OCI-M1 (cell line): ENCODE measurements at places on chromosomes 3 and 15.

DNA sequence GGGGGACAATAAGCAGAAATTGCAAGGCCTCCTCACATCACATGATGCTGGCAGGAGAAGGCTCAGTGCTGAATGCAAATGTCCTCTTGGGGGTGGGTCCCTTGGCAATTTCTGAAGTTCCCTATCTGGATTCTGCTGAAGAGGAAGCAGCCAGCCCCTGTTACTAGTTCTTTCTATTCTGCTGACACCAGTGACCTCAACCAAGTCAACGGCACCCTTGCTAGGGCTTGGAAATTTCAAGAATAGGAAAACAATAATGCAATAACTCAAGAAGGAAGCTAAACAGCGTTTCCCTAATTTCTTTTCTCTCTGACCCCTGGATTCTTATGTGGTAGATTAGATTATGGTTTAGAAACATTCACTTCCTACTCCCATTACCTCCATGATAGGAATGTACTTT lies 46.2 kb upstream of the FOXP1 start:
- DNase-seq = peak; percentile 23

DNA sequence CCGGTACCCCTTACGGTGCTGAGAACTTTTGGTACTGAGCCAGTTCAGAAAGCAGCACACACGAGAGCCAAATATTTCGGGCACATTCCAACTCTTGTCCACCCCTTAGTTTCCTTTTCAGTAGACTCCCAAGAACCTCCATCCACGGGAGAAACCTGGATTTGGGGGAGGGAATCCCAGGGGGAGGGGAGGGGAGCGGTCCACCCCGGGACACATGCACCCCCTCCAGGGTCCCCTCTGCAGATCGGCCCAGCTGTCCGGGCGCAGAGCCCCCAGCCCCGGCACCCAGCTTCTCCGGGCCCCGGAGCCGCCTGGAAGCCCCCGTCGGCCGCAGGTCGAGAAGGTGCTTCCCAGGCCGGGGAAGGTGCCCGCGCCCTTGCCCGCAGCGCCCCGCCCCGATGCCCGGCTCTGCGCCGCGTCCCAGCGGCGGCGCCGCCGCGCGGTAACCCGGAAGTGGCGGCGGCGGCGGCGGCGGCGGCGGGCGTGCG lies 455 bp upstream of the ABHD17C start:
- DNase-seq = no peak

DNA sequence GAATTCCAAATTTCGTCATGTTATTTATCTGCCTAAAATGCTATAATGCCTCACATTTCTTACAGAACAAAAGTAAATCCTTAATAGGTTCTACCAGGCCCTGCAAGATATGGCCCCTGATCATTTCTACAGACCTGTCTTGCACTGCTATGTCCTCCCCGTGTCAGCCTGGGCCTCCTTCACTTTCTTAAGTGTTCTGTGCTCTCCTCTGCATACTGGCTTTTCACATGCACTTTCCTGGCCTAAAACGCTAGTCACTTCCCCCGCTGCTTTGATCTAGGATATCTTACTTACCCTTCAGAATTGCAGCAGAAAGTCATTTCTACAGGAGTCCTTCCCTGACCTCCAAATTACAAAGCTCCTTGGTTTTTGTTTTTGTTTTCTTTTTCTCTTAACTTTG lies 551.3 kb downstream of the NSUN3 start:
- DNase-seq = no peak

- no peak for DNase-seq
These were observed 104.4 kb upstream of the IQSEC1 start for GRCh38 chr3:13177641-13178040.

- peak; percentile 26 for DNase-seq
These were observed 282.5 kb upstream of the STT3B start for GRCh38 chr3:31250116-31250777.

DNA sequence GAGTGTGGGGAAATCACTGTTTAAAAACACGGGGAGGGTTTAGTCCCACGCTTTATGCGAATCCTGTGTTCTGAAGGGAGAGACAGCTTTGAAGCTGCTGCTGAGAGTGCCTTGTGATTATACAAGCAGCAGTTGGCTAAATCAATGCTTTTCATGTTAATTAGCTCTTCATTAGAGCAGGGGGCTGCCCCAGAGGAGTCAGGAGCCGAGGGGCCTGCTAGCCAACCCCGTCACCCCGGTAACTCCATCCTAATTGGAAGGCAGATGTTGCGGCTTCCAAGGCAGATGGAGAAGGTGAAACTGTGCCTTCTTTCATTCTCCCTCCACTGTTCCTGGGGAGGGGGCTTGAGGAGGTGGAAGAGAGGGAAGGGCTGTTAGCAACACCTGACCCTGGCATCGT lies 92.4 kb upstream of the ANKRD34C start:
- DNase-seq = no peak

GRCh38 chr3:178672275-178672674 lies 136.0 kb downstream of the KCNMB2 start:
- DNase-seq = no peak

DNA sequence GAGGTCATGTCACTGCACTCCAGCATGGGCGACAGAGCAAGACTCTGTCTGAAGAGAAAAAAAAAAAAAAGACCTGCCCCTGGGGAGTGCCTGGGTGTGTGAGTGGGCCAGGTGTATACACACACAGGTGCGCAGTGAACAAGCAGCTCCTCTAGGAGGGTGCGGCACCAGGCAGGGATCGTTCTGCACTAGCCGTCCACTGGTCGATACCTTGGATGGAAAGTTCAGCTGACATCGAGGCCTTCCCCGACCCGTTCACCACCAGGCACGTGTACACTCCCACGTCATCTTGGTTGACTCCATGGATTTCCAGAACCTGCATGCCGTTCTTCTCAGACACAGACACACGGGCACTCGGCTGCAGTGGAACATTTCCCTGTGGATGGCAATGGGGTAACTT lies 147.0 kb downstream of the MYLK start:
- DNase-seq = no peak

- no peak for DNase-seq
These were observed 58.7 kb downstream of the FOXB1 start for GRCh38 chr15:60062826-60063225.

DNA sequence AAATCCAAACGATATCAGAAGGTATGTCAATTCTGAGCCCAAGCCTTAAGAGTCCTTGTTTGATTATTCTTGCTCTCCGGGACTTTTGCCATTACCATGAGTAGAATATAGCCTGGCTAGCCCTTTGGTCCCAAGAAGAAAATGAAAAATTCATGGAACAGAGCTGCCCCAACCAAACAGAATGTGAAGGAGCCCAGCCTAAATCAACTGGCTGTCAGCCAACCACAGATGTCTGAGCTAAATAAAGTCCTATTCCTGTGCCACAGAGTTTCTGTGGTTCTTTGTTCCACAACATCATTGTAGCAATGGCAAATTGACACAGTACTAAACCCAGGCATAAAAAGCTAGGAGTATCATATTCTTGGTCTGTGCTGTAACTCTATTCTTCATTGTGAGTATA lies 185.2 kb downstream of the CPNE4 start:
- DNase-seq = no peak

- peak; percentile 64 for DNase-seq
These were observed 153.6 kb downstream of the AKAP13 start for GRCh38 chr15:85534031-85534430.

DNA sequence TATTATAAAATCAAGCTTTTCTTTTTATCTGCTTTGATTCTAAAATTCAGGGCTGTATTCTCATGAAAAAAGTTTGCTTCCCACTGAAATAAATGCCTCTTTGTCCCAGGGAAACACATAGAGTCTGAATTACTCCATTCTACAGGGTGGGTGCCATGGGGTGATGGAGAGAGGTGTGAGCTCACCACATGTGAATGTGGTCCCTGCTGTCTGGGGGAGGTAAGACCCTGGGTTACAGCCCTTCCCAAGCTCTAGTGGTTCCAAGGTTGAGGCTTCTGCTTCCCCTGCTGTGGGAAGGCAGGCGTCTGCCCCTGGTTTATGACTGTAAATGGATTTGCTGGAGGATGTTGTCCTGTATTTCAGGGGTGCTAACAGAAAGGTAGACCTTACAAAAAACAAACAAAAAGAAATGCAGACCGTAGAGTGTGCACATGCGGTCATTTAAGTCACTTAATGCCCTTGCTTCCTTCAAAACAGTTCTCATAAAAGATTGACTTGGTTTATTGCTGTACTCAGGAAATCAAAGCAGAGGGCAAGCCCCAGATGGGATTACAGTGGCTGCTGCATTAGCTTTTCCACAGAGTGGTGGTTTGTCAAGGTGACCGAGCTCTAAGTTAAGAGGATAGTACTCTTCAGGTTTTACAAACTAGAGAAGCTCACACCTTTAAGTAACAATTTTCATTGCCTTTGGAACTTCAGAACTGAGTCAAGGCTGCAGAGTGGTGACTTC lies 49.2 kb downstream of the CTDSPL start:
- no peak for DNase-seq

- DNase-seq = no peak
These were observed 5.8 kb upstream of the SLC22A14 start for GRCh38 chr3:38276081-38276916.

- DNase-seq = peak; percentile 72
These were observed 16.9 kb upstream of the KNG1 start for GRCh38 chr3:186700267-186700666.

DNA sequence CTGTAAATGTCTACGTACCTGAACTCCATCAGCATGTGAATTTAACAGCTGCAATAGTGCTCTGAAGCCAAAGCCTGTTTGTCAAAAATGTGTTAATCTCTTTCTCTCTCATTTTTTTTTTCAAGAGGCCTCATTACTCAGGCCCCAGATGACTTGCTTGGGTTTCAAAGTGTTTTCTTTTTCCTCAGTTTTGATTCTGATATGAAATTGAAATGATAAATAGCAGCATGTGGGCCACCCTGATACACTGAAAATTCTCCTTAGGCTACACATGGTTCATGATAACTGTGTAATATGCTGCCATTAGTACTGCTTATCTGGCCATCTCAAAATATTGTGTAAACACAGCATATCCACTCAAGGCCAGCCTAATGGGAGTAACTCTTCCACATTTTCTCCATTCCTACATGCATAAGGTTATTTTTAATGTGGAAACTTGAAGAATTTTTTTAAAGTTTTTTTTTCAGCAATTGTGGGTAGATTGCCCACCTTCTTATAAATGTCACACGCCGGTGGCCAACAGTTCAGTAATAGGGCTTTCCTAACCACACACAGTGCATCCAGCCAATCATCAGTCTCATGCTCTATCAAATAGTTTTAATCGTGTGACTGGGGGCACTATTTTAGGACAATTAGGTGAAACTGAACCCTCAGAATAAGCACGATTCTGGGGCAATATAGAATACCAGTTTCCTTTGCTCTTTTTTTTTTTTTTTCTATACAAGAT lies 13.1 kb upstream of the DENND4A start:
- DNase-seq = peak; percentile 89

- DNase-seq = peak; percentile 65
These were observed 15.6 kb downstream of the CPA3 start for GRCh38 chr3:148880681-148881080.

DNA sequence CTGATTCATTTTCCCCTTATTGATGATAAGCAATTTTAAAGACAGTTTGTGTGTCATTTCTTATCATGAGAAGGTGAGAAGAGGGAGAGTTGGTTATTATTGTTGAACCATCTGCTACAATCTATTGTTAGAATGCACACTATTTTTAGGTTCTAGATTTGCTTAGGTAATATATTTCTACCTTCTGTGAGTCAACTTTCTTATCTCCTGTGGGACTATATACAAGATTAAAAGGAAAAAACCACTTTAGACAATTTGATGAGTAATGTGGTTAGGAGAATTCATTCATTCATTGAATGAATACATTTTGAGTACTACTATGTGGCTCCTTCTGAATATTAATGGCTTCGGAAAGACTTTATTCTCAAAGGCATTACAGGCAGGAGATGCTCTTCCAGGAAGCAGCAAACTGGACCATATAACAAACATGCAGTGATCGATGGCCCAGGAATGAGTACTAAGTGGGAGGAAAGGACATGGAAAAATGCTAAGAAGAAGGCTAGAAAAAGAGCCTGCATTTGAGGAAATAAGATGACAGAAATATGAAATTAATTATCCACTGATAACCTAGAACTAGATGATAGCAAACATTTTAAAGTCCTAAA lies 22.4 kb downstream of the SPTSSB start:
- no peak for DNase-seq

- DNase-seq = no peak
These were observed 54.4 kb upstream of the SLC12A8 start for GRCh38 chr3:125266971-125267370.

DNA sequence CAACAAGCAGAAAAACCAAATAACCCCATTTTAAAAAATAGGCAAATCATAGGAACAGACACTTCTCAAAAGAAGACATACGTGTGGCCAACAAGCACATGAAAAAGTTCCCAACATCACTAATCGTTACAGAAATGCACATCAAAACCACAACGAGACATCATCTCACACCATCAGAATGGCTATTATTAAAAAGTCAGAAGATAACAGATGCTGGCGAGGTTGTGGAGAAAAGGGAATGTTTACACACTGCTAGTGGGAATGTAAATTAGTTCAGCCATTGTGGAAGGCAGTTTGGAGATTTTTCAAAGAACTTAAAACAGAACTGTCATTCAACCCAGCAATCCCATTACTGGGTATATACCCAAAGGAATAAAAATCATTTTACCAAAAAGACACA lies 60.7 kb downstream of the ABI3BP start:
- no peak for DNase-seq
